ENCODE measurements at places on chromosomes 16 and 17.

- no peak for DNase-seq
These were observed 64.0 kb downstream of the SOX9 start for GRCh38 chr17:72184805-72185204.

DNA sequence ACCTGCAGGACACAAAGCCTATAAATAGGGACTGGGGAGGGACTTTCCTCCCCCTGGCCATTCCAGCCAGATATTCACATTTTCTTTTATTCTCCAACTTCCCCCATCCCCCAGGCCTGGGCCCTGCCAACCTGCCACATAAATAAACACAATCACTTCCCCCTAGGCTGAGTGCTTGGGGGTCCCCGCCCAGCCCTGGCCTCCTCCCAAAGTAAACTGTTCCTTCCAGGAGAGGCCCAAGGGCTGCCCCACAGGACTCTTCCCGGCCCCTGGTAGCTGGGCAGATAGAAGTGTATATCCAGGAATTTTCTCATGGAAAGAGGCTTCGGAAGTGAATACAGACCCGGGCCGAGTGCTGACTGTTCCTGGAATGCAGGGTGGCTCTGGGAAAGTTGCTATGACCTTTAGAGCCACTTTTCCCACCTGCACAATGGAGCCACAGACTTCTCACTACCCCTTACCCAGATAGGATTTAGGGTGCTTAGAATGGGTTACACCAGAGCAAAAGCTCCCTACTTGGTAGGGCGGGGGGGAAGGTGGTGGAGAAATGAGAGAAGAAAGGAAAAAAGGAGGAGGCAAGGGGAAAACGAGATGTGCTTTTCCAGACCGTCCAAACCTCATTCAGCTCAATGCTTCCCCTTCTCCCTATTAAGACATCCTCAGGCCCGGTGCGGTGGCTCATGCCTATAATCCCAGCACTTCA, 8.5 kb downstream of the CSF3 start:
- no peak for DNase-seq

- DNase-seq = no peak
These were observed 2.0 kb upstream of the GLG1 start for GRCh38 chr16:74608944-74609343.

DNA sequence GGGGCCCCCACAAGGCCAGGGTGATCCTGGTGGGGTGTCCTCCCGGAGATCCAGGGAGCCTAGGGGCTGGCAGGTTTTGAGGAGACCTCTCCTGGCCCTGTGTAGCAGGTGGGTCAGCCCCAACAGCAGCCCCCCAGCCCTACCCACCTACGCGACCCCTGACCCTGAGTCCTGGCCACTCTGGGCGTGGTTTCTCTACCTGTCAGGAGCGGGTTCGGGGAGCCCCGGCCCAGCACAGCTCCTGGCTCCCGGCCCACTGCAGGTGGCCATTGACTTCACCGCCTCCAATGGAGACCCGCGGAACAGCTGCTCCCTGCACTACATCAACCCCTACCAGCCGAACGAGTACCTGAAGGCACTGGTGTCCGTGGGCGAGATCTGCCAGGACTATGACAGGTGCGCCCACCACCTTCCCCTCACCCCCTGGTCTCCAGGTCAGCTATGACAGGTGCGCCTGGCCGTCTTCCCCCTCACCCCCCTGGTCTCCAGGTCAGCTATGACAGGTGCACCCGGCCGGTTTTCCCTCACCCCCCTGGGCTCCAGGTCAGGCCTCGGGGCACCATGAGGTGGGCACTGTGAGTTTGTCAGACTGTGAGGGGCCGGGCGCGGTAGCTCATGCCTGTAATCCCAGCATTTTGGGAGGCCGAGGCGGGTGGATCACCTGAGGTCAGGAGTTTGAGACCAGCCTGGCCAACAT, 13.0 kb downstream of the CPNE7 start:
- no peak for DNase-seq

DNA sequence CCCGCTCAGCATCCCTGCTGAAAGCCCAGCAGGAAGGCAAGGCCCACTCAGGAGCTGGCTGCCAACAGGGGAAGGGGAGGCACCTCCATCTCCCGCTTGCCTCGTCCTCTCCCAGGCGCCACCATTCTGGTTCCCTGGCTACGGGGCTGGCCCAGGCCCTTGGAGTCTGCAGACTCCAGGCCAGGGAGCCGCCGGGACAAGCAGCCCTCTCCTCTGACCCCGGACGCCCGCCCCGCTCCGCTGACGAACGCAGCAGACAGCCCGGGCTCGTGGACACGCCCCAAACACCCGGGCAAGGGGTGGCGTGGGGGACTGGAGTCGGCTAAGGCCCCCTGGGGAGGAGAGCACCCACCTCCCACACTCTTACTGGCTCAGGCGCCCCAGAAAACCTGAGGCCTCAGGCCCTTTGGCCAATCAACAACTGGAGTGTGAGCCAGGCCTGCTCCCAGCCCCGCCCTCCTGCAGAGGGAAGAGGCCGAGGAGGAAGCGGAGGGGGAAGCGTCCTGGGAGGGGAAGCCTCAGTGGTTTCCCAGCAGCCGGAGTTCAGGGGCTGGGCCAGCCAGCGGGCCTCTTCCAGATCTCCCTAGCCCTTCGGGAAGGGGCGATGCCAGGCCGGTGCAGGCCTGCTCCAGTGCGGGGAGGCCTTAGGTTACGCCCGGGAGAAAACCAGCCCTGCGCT, 4.2 kb downstream of the MNT start:
- DNase-seq = peak; percentile 95

DNA sequence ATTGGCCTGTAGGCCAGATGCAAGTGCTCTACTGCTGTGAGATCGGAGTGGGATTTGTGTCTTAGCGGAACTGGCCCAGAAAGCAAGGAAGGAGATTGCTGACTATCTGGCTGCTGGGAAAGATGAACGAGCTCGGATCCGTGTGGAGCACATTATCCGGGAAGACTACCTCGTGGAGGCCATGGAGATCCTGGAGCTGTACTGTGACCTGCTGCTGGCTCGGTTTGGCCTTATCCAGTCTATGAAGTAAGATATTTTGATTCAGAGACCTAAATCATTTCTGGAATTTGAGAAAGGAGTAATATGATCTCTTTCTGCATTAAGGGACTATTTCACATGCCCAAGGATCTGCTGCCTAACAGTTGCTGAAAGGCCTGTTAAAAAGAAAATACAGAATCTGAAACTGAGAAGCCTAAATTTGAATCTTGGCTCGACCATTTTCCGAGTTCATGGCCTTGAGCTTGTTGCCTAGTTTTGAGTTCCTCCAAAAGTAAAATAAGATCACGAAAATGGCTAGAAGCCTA, 21.1 kb downstream of the IST1 start:
- DNase-seq = no peak

GRCh38 chr16:9434659-9435058, 343.2 kb downstream of the HAPSTR1 start:
- DNase-seq = no peak

DNA sequence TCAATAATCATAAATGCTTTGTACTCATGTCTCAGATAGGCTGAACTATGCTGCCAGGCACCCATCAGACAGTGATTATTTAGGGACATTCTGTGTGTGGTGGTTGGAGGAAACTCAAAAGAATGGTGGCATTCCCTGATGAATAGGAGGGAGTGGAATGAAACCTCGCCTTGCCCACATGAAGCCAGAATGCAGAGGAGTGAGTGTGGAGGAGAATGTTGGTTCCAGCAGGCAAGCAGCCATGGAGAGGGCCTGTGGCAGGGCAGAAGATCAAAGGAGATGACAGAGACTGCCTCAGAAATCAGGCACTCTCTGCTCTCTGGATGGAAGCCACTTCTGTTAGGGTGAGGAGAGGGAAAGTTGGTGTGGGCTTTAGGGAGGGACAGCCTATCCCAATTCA, 22.5 kb downstream of the KCTD19 start:
- no peak for DNase-seq

GRCh38 chr17:17132746-17133145, 73.4 kb downstream of the PLD6 start:
- DNase-seq = no peak

DNA sequence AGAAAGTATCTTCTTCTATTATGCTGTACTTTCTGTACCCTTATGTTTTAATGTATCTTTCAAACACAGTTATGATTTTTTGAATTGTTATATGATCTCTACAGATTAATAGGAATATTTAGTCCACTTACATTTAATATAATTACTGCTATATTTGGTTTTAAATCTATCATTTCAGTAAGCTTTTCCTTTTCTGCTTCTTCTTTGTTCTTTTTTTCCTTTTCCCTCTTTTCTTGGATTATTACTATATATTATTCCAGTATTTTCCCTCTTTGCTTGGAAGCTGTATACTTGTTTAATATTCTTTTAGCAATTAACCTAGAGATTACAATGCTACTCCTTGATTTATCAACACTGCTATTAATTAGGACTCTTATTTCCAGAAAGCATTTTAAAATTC, 13.5 kb downstream of the TLE7 start:
- DNase-seq = no peak

DNA sequence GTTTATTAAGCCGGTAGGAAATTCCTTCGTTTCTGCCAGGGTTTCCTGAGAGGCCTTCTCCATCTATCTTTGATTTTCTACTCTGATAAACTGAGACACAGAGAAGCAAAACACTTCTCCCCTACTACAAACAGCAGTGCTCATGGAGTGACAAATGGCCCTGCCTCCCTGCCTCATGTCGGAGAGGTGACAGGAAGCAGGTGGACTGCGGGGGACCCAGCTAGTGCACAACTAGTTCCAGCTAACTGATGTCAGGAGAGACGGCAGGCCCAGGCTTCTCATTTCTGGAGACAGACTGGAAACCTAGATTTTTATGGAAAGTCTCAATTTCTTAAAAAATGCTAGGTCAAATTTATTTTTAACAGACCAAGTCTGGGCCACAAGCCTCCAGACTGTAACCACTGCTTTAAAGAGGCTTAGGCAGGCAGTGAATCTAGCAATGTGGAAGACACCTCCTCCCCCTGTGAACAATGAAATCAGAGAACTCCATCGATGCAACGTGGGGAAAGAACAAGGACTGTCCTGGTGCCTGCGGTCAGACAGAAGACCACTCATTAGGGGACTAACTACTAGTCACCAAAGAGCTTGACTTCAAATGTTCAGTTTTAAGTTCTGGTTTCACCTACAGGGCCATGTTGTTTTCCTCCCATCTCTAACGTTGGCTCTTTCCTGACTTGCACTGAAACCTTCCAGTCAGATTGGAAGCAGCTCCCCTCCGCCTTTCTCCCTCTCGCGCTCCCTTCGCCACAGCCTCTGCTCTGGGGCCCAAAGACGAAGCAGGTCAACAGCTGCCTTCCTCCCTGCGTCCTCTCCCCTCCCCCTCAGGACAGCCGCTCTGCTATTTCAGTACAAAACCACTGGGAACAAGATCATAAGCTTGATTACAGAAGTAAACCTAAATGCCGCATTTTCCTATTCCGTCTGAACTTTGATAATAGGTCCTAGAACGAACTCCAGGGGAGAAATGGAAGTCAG, 17.6 kb downstream of the GTF3C1 start:
- DNase-seq = no peak

DNA sequence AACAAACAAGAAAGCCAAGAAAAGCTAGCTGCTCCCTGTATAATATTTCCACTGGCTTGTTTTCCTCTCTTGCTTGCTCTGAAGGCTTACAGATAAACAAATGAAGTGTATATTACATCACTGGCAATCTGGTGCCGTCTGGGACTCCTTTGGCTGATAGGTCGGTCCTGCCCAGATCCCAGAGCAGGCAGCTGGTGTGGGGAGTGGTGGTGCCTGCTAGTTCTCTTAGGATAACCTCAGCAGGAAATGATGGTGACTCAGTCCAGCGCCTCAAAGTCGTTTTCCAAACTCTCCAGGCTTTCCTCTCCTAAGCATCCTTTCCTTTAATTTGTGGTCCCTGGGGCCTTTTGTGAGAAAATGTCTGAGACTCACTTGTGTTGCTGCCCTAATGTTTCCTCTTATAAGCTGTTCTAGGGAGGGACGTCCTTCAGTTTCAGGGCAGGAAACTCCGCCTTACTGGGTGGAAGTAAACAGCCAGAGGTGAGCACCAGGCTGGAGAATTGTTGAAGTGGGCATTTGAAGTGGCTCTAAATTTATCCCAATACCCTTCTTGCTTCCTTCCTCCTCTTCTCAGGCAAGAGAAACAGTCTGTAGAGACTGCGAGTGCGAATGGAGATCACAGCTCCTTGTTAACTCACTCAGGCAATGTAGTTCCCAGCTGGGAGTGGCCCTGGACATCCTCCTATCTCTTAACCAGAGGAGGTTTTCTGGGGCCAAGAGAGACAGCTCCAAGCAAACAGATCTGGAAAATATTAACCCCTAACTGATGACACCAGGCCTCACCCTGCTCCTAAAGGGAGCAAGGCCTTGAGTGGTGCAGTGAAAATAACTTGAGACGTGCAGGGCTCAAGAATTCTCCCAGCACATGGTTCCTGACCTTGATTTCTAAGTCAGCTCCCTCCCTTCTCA, 34.9 kb downstream of the CD300LF start:
- no peak for DNase-seq

DNA sequence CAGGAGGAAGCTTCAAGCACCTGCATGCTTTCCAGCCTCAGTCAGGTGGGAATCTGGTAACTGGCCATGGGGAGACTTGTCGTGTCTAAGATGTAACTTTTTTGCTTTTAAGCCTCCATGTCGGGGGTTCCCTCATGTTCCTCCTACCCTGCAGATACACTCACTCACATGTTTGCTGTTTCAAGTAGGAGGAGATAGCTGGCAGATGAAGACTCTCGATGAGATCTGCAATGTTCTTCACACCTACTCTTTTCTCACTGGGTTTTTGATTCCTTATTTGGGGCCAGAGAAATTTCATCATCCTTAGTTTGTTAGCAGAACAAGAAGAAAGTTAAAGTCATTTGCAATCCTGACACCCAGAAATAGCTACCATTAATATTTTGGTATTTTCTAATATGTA, 24.7 kb downstream of the UTP4 start:
- no peak for DNase-seq

- DNase-seq = no peak
These were observed 68.0 kb downstream of the CNTNAP4 start for GRCh38 chr16:76345163-76345661.

DNA sequence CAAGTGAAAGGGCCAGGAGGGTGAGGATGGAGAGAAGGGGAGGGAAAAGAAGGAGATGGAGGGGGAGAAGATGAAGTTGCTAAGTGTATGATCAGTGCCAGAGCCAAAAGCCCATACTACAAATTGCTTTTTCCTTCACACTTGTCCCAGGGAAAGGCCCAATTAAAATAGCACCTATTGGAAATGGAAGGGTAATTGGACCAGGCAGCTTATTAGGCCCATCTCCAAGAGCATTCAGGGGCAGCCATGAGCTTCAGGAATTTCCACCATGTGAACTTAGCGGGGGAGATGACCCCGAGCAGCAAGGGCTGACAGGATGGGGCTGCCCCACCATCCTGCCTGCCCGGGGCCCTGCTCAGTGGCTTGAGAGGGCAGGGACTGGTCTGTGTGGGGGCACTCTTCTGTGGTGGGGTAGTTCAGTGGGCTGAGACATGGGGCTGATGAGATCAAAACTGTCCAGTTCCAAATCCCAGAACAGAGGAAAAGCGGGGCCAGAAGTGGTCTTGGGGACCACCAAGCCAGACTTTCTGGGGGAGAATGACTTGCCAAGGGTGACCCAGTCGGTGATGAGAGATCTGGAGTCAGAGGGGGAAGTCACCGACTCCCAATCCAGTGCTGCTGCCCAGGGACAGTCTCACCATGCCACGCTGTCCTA, 27.5 kb downstream of the GOSR2 start:
- DNase-seq = no peak

- DNase-seq = peak; percentile 99
These were observed 43.1 kb downstream of the PIK3R5 start for GRCh38 chr17:8922451-8922850.

- no peak for DNase-seq
These were observed 12.7 kb downstream of the TMEM100 start for GRCh38 chr17:55709984-55710383.
